ENCODE measurements at places on chromosomes 2 and 18.

DNA sequence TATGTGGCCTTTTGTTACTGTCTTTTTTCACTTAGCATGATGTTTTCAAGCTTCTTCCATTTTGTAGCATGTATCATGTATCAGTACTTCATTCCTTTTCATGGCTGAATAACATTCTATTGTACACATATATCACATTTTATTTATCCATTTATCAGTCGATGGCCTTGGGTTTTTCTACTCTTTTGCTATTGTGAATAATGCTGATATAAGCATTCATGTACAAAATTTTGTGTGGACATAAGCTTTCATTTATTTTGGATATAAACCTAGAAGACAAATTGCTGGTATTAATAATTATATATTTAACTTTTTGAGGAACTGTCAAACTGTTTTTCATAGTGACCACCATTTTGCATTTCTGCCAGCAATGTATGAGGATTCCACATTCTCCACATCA, 201.1 kb downstream of the ACTR3 start:
- no peak for ATAC-seq

- ATAC-seq, result no peak
Measured at GRCh38 chr2:164014791-164015190, 279.0 kb upstream of the FIGN start.

GRCh38 chr2:231642631-231643494, 50.2 kb downstream of the TEX44 start:
- peak; percentile 87 for ATAC-seq

DNA sequence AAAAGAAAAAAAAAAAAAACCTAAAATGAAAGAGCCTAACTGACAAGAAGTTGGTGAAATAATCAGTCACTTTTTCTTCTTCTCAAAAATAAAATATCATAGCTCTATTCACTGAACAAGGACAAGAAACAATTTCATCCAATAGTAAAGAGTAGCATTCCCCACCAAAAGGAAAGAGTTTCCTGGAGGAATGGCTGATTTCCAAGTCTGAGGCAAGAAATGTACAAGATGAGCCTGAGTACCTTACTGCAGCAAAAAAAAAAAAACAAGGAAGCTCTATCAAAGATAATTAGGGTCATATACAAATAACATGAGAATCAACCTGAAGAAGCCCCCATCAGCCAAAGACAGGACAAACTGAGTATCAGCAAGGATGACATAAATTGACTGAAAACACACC, 11.5 kb downstream of the ROCK1 start:
- no peak for ATAC-seq

DNA sequence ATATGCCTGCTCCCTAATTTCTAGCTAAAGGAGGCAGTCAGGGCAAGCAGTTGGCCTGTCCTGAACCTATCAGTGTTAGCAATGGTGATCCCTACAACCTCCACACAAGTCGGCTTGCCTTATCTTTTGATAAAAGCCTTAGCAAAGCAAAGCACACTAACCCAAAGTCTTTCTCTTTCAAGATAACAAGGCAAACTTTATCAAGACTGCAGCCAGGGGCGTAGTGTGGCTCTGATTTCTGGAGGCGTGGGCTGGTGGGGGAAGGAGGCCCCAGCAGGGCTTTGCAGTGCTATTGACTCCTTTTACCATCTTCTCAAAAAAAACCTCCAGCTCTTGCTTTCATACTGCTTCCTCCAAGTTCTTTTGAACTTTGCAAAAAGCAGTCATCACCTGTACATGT, 40.2 kb upstream of the LAMA1 start:
- ATAC-seq, result no peak

DNA sequence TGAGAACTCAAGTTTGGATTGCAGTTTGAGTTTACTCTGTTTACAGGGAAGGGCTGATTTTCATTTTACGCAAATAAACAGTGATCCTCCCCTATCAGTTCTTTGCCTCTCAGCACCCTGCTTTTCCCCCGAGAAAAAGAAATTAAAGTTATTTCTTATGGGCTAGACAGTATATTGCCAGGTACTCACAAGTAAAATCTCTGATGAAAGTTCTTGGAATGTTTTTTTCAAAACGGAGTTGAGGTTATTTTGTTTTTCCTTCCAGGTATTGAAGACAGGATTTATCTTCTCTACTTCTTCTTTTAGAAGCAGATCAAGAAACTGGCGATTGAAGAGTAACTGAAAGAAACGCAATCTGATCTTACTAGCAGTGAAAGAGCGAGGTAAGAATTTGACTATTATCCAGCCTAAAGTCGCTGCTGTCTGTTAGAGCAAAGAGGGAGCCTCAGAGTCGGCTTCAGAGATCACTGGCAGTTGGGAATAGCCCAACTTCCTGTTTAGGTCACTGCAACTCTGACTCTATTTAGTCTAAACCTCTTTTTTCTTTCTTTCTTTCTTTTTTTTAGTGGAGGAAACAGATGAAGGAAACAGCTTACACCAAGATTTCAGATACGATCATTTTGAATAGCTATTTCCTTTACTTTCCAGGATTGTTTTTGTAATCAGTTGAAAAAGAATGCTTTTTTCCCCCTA, at the start of gene TFPI:
Gene TFPI, minus strand, starts transcription at position 425 of the 693 bp plus-strand sequence. CDS start 50,667 bp downstream, outside the sequence.
- no peak for ATAC-seq

GRCh38 chr18:55326134-55326533, 261.9 kb downstream of the TCF4 start:
- ATAC-seq, result no peak

GRCh38 chr2:136376211-136376610, 258.3 kb upstream of the CXCR4 start:
- ATAC-seq, result no peak

DNA sequence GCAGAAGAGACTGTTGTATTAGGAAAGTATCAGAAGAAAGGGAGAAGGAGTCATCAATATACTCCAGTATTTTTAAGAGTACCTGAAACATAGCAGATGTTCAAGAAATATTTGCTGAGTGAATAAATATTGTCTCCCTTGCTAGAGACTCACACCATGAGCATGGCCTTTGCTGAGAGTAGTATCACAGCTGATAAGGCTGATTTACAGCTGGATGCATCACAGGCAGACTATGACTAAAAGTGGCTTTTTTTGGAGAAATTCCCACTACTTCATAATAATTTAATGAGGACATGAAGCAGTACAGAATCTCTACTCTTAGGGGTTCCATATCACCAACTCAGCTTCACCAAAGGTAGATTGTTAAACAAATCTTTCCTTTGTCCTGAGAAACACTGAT, 373.3 kb downstream of the RBM43 start:
- ATAC-seq, result no peak

DNA sequence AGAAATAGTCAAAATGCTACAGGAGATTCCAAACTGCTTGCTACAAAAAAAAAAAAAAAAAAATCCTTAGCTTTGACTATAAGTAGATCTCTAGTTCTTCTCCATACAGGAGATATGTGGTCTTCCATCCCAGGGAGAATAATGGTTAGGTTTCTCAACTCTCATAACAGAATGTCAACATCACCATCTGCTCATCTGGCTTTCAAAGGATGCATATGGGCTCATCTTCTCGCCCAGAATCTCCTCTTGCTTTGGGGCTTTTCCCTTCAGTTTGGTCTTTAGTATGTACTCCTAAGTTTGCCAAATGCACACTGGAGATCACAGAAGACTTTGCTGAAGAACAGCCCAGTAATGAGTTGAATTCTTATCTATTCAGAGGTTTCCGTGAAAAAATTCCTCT, 240.7 kb downstream of the NRXN1 start:
- ATAC-seq, result no peak

GRCh38 chr18:72833471-72833870, 34.3 kb downstream of the NETO1 start:
- ATAC-seq, result no peak

- no peak for ATAC-seq
Measured at GRCh38 chr2:231665245-231666170, 42.8 kb upstream of the PTMA start.

DNA sequence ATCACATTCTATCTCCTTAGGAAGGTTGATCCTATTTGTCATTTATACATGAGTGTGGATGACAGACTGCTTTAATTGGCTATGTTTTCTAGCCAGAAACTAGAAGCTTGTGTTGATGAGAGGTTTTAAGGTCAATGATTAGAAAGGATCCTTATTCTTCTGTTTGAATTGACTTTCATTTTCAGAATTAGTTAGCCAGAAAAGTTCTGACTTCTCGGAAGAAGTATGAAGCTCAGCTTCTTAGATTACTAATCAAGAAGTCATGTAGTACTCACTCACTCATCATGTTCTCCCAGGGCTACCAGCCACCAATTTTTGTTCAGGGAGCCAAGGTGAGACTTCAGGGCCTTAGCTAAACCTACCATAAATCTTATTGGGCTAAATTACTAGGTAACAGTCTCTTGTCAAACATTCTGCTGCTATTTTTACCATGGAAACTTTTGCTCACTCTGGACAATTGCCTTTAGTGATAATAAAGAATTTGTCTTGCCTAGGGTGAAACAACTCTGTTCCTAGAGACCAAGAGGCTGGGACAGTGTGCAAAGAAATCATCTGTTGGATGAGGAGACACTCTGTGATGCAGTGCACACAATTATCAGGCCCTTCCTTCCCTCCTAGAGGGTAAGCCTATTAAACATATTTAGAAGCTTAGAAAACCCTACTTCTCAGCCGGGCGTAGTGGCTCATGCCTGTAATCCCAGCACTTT, 111.6 kb upstream of the DNMT3A start:
- peak; percentile 97 for ATAC-seq

DNA sequence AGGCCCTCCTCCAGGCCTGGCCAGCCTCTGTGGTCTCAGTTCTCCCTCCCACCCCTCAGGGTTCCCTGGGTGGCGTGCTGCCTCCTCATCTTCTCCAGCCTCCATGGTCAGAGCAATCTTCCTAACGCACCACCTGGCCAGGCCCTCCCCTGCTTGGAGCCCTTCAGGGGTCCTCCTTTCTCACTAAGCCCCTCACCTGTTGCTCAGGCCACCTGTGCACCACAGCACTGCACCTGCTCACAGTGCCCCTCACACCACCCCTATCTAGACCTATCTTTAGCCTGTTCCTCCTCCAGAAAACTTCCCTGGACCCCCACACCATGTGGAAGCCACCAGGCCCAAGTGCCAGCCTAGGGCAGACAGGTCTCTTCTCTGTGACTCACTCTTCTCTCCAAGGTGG, 267.1 kb downstream of the ATAD2B start:
- ATAC-seq, result no peak

GRCh38 chr18:31884020-31884419, 58.9 kb downstream of the TRAPPC8 start:
- ATAC-seq, result no peak

- ATAC-seq, result no peak
Measured at GRCh38 chr18:63264871-63265270, 54.7 kb downstream of the BCL2 start.

DNA sequence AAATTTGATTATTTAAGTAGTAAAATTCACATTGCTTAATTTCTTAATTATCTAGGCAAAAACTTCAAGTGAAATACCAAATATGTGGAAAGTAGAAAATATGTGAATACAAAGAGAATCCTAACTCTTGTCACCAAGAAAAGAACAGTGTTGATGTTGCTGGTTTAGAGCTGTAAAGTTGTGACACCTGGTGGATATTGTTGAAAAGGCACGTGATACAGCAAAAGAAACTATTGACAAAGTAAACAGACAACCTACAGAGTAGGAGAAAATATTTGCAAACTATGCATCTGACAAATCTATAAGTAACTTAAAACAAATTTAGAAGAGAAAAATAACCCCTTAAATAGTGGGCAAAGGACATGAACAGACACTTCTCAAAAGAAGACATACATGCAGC, 25.6 kb upstream of the ZC3H15 start:
- ATAC-seq, result no peak

DNA sequence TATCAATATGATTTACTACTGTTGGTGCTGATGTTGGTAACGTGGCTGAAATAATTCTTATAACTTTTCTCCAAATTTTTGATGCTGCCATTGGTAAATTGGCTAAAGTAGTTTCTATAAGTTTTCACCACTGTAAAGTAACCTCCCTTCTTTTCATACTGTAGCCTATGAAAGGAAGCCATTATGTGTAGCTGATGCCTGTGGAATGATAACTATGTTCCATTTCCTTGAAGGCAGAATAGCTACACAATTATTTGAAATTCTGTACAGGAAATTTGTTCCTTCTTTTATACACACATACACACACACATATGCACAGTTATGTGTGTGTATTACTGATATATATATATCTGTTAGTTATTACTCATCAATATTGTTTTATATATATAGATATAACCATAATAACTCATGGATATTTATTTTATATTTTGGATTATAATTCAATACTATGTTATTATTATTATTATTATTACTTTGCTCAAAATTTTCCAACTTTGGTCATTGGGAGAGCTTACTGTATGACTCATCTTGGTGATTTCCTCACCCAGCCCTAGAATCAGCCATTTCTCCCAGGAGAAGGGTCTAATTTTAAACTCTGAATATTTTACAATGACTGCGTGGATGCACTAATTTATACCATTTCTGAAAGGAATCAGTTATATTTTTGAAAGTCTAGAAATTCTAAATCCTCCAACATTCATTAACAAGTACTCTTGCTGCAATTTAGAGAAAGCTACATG, 1677.7 kb downstream of the SUCLG1 start:
- ATAC-seq, result no peak

DNA sequence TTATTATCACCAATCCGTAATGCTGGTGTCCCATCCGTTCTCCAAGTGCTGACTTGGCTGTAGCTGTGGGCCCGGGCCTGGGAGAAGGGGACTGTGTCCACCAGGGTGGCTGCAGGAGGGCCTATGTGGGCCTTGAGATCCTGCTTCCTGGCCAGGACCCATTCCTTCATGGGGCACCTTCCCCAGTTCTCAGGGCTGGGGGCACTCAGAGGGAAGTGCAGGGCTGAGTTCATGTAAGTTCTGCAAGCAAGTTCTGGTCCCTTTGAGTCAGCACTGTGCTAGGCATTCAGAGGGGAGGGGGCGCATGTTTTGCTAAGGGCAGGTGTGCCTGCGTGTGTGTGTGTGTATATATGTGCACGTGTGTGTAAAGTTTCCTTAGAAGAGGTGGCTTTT, 94.0 kb downstream of the GLI2 start:
- ATAC-seq, result no peak

- ATAC-seq, result no peak
Measured at GRCh38 chr18:36777566-36777965, 51.2 kb downstream of the TPGS2 start.

- ATAC-seq, result no peak
Measured at GRCh38 chr18:21327101-21327500, 85.1 kb downstream of the GREB1L start.

DNA sequence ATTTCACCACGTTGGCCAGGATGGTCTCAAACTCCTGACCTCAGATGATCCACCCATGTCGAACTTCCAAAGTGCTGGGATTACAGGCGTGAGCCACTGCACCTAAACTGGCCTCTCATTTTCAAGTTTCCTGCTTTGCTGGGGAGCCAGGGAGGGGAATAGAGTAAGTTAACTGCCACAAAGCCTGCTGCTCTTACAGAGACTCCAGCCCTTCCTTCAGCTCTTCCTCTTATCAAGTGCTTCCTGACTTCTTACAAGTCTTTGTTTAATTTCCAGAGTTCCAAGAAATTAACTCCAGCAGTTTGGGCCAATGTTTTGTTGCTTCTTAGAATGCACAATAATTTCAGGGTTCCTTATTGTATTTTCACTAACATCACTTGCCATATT, 24.3 kb upstream of the UBE2F start:
- no peak for ATAC-seq

DNA sequence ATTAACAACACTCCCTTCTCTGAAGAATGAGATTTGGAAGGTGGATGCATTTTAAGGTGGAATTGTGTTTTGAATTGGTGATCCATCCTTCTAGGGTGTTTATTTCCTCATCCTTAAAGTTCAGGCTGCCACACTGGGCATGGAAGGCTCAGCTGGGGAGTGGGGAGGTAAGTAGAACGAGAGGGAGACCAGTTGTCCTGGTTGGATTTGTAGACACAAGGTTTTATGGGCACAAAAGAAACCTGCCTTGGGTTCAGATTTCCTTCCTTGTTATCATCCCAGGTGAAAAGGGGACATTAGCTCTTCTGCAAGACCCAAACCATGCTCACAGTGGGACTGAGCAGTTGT, 101.0 kb upstream of the SIX3 start:
- no peak for ATAC-seq

Measured in activated CD4-positive, CD25-positive, alpha-beta regulatory T cell treated with anti-CD3 and anti-CD28 coated beads, Interleukin-2, amount 50 U/mL, for 24 hours (primary cell).